NCI-H1694 (cell line): ENCODE measurements at places on chromosomes 7 and 10.

DNA sequence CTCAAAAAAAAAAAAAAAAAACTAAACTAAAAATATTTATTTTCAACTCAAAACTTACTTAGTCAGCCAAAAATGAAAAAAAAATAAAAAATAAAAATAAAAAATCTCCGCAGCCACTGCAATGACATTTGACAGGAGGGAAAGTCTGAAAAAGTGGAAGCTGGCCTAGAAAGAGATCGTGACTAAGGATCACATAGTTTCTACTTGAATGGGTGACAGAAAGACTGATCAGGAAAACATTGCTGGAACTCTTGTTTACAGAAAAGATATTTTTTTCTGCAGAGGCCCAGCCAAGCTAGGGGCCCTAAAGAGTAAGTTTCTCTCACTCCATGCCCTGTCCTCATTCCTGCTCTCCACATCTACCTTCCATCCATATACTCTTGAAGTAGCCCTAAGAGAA is 92.8 kb upstream of the KCND2 start:
- DNase-seq: no peak

- DNase-seq: no peak
These were observed 84.1 kb upstream of the DLX6 start for GRCh38 chr7:96921231-96921630.

DNA sequence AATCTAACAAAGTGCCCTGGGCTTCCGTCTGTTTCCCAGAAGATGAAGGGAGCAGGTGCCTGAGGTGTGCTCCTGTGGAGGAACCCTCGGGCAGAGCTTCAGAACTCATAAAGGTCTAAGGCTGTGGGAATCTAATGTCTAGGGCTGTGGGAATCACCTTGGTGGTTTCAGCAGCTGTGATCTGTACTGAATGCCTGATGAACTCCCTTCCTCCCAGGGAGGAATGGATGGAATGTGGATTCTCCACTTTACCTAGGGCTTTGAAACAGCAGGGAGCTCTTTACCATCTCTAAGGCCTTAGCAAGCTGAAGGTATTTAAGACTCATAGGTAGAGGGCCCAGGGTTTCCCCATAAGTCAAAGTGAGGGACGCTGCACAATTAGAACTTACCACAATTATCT is 36.0 kb upstream of the SEMA3E start:
- DNase-seq: no peak

DNA sequence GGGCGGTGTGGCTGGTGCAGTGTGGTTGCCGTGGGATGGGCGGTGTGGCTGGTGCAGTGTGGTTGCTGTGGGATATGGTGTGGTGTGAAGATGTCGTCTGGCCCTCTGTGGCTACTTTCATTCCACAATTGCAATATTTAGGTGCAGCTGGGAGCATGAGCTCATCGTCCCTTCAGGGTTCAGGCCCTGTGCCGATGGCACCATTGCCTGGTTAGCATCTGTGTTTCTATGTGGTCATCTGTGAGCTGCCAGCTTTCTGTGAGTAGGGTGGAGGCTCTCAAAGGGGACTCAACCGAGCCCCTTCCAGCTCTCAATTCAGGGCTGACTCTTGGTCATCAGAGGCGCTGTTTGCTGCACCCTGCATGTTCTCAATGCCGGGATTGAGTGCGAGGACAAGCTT is 3.6 kb downstream of the ADGRA1 start:
- DNase-seq: no peak
